Activated effector memory CD4-positive, alpha-beta T cell treated with Interleukin-2 at 50 U/mL for 16 hours (primary cell): ENCODE measurements at places on chromosomes 5 and 9.

- no peak for DNase-seq
Observed at GRCh38 chr5:39780347-39780746, 355.6 kb upstream of the DAB2 start.

- DNase-seq: no peak
Observed at GRCh38 chr9:69564557-69564956, 107.6 kb downstream of the APBA1 start.

- no peak for DNase-seq
Observed at GRCh38 chr5:132389585-132390286, 20.2 kb downstream of the SLC22A5 start.

- no peak for DNase-seq
Observed at GRCh38 chr5:150401076-150401375, 11.7 kb downstream of the CD74 start.

GRCh38 chr5:151146061-151146460, 11.5 kb downstream of the ANXA6 start:
- DNase-seq: no peak

- no peak for DNase-seq
Observed at GRCh38 chr5:120466341-120467006, 2.4 kb downstream of the PRR16 start.

GRCh38 chr5:97363577-97363976, 180.5 kb upstream of the RIOK2 start:
- DNase-seq: no peak

DNA sequence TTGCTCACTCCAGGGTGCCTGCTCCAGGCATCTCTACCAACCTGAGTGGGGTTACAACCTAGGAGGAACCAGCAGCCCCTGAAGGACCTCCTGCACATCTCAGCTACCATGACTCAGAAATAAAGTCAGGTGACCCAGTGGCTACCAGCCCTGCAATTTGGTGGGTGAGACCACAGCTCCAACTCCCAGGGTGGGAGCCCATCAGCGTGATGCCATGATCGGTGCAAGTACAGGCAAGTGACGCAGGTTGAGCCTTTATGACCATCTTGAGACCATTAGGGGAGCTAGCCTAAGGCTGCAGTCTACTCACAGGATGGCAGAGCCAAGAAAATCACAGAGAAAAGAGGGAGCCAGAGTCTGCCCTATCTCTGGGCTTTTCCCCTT, 8.6 kb downstream of the SEPTIN8 start:
- DNase-seq: no peak

DNA sequence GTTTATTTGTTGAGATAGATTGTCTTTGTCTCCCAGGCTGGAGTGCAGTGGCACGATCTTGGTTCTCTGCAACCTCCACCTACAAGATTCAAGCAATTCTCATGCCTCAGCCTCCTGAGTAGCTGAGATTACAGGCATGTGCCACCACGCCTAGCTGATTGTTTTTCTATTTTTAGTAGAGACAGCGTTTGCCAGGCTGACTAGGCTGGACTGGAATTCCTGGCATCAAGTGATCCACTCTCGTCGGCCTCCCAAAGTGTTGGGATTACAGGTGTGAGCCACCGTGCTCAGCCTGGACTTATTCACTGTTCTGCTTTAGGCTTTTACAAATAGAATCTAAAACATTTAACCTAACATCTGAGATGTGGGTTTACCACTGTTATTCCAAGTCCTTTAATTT, 91.3 kb downstream of the COMMD10 start:
- no peak for DNase-seq

- DNase-seq: no peak
Observed at GRCh38 chr5:34533582-34534522, 122.3 kb upstream of the RAI14 start.

DNA sequence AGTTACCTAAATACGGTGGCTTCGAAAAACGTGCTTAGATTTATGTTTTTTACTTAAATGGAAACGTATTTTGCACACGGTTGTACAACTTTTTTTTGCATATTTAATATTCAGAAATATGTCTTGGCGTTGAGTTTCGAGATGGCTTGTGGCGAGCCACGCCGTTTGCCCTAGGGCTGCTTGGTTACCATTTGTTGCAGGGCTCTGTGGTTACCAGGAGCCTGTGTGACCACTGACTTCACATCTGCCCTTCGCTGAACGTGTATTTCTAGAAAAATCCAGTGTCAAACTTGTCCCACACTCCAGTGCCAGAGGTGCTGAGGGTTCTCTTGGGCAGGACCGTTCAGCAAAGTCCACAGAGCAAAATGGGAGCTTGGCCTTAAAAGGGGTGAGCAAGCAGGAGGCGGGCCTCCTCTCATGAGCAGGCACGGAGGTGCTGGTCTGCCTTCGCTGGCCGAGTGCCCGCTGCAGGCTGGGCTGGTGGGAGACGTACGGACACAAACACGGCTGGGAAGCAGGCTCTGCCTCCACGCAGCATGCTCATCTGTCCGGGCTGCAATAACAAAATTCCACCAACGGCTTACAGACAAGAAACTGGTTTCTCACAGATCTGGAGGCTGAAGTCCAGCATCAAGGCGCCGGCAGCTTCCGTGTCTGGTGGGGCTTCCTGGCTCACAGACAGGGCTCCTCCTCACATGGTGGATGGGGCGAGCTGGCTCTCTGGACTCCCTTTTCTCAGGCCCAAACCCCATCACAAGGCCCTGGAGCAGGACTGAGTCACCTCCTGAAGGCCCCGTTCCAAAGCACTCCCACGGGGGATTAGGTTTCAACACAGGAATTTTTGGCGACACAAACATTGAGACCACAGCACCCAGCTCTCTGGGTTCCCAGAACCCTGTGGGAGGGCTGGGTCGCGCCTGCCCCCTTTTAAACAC, 5.4 kb downstream of the MRPL36 start:
- DNase-seq: no peak

DNA sequence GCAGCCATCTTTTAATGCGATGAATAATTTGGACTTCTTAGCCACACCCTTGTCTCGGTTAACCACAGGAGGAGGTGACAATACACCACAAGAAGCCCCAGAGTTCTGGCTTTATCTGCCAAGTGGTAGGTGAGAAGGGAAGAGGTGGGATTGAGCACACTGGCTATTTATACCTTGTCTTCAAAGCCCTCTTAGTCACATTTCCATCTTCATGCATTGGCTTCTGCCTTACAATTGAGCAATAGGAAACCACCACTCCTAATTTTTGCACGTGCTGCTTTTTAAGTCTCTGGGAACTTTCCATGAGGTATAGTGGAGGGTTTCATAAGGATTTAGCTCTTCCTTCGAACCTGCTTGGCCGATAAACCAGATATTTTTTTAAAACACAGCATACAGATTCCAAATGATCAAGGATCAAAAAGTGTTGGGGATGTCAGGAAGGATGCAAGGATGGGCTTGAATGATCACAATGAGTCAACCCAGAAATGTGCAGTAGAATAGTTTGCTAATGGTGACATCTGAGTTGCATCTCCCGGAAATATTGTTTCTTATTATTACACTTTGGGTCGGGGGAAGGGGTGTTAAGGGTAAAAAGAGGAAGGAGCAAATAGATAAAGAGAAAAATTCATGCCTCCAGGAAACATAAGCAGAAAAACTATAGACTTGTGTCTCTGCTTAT, 25.5 kb downstream of the PLAC8L1 start:
- DNase-seq: no peak

DNA sequence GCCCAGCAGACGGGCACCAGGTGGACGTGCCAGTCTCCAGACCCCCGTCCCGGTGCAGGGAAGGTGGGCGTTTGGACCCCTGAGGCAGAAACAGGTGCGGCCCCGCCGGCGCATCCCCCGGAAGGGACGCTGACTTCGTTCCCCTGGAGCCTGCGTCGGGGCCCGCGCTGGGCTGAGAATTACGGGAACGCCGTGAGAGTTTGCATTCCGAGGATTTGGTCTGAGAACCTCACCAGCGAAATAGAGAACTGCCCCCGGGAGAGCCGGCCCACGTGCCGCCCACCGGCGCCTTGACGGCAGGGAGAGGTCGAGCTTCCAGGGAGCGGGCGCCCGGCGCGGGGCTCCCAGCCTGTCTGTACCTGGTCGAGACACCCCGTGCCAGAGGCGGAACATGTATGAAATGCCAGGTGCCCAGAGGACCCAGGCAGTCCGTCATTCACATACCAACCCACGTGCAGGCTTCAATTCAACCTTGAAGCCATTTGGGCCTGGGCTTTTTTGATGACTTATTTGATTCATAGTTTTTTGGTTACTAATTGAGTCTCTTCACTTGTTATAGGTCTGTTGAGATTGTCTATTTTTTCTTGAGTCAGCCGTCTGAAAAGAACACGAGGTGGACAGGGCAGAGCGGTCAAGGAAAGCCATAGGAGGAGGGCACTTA, 877 bp upstream of the CAMSAP1 start:
- DNase-seq: no peak

GRCh38 chr5:111197523-111197922, 26.7 kb upstream of the CAMK4 start:
- no peak for DNase-seq

DNA sequence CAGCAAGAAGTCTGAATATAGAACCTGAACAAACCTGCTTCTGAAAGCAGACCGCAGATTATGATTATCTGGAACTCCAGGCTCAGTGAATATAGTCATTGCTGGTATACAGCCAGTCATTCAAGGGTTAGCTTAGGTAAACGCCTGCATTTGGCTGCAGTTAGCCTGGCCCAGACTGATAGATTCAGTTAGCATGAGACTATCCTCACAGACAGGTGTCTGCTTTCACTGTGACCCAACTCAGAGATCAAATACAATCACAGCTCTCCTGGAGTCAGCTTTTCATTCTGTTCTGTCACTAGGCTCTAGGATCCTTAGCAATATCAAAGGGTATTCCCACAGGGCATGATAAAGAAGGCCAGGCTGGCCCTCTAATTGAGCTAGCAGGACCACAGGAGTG, 138.6 kb upstream of the PLCXD3 start:
- no peak for DNase-seq
